Cardiac atrium fibroblast (primary cell): ENCODE measurements at places on chromosomes 13 and 19. TPM values are rescaled to one million over a fixed set of nuclear protein-coding genes. Genes with fewer than 3 reads are reported as not detected.

The CPB2 gene
- not detected in 2 replicates for total RNA-seq

The NRTN gene
- total RNA-seq = not detected in 2 replicates

The LGI4 gene
- total RNA-seq = 0.16 TPM in 1 of 2 replicates, not detected in the other

The FOSB gene
- 19.0 and 81.4 TPM in 2 replicates for total RNA-seq

The ARRDC5 gene
- not detected in 2 replicates for total RNA-seq

The UPF3A gene
- 11.2 and 55.8 TPM in 2 replicates for total RNA-seq

The C19orf81 gene
- total RNA-seq = not detected in 2 replicates

The TMEM238 gene
- total RNA-seq = not detected in 2 replicates

The PLPP2 gene
- total RNA-seq = 1.4 TPM in 1 of 2 replicates, not detected in the other

The FGF22 gene
- not detected in 2 replicates for total RNA-seq

The LRRC8E gene
- 5.6 and 5.7 TPM in 2 replicates for total RNA-seq

The ZNF728 gene
- total RNA-seq = not detected in 2 replicates

The FUT6 gene
- not detected in 2 replicates for total RNA-seq

The KEAP1 gene
- total RNA-seq = 58.3 and 64.5 TPM in 2 replicates

The KLK14 gene
- not detected in 2 replicates for total RNA-seq

The CEACAM4 gene
- not detected in 2 replicates for total RNA-seq

The SCAMP4 gene
- 87.3 and 162 TPM in 2 replicates for total RNA-seq

The ZNF497 gene
- 0.18 and 0.97 TPM in 2 replicates for total RNA-seq

The OR7C1 gene
- not detected in 2 replicates for total RNA-seq

The GPC6 gene
- total RNA-seq = 15.2 and 27.5 TPM in 2 replicates

The KCNRG gene
- total RNA-seq = 0.49 TPM in 1 of 2 replicates, not detected in the other

The ETV2 gene
- total RNA-seq = 2.3 TPM in 1 of 2 replicates, not detected in the other

The IGFL2 gene
- not detected in 2 replicates for total RNA-seq

The IZUMO4 gene
- 0.36 and 1.6 TPM in 2 replicates for total RNA-seq

The SERTM1 gene
- total RNA-seq = not detected in 2 replicates

The CD177 gene
- not detected in 2 replicates for total RNA-seq

The ZNF83 gene
- 16.7 and 18.2 TPM in 2 replicates for total RNA-seq

The ZNF738 gene
- 2.3 and 7.0 TPM in 2 replicates for total RNA-seq

The GJB6 gene
- total RNA-seq = not detected in 2 replicates

The DIS3 gene
- total RNA-seq = 20.4 and 22.4 TPM in 2 replicates

The SBK2 gene
- total RNA-seq = not detected in 2 replicates

The IL12RB1 gene
- 0.16 TPM in 1 of 2 replicates, not detected in the other for total RNA-seq

The PRR36 gene
- not detected in 2 replicates for total RNA-seq

The ZIC2 gene
- total RNA-seq = not detected in 2 replicates

The RASL11A gene
- total RNA-seq = 5.8 and 13.4 TPM in 2 replicates

The LILRA1 gene
- not detected in 2 replicates for total RNA-seq

The PEX11G gene
- total RNA-seq = 3.7 and 5.8 TPM in 2 replicates

The LAIR1 gene
- not detected in 2 replicates for total RNA-seq

The RFPL4A gene
- total RNA-seq = not detected in 2 replicates

The RAB11B gene
- 22.6 and 44.9 TPM in 2 replicates for total RNA-seq

The ZNF221 gene
- 2.7 and 7.5 TPM in 2 replicates for total RNA-seq

The KIR2DL4 gene
- total RNA-seq = not detected in 2 replicates

The POSTN gene
- total RNA-seq = 1,807 and 2,554 TPM in 2 replicates

The JOSD2 gene
- total RNA-seq = 46.0 and 67.9 TPM in 2 replicates

The IFNL1 gene
- not detected in 2 replicates for total RNA-seq

The SIGLEC12 gene
- total RNA-seq = not detected in 2 replicates
